Panc1 (cell line): ENCODE measurements at places on chromosomes 5 and 9. TPM values are rescaled to one million over a fixed set of nuclear protein-coding genes. Genes with fewer than 3 reads are reported as not detected.

DNA sequence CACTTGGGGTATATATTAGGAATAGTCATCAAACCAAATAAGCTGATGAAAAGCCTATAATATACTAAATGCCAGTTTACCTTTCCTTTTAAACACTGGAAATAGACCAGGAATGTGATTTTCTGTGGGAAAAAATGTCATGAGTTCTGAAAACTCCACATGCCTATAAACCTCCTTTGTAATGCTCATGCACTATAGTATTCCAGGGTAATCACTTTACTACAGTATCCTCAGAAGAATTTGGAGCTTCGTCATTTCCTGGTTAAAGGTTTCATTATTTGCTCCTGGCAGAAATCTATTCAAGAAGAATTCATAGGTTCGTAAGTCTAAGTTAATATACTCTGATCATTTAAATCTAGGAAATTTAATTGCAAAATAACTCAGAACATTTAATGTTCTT is 1076.7 kb upstream of the DMAC1 start:
- H3K27ac ChIP-seq = no peak overlapping the region
- H3K27me3 ChIP-seq = no peaks in the 10 kb centered on the region
- no peak overlapping the region for H3K4me3 ChIP-seq
- no peak for DNase-seq
- H3K36me3 ChIP-seq = no peaks in the 10 kb centered on the region

ARPC5L gene
- 39.6 TPM for total RNA-seq

NUTM2G gene
- not detected for total RNA-seq

DNA sequence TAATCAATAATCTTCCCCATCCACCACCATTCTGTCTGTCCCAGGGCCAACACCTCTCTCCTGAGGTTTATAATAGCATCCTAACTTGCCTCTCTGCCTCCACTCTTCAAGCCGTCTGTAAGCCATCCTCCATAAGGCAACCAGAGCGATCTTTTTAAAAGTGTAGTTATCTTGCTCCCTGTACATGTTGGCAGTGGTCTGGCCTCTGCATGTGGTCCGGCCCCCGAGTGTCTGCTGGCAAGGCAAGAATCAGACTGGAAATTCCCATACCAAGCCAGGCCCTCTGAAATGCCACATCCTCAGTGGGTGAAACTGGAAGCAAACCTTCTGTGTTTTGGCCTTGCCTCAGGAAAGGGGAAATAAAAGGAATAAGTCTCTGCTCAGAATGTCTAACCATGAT is 17.0 kb downstream of the TTLL11 start:
- no peaks in the 10 kb centered on the region for H3K36me3 ChIP-seq
- H3K4me1 ChIP-seq = no peaks in the 10 kb centered on the region
- H3K27me3 ChIP-seq = no peaks in the 10 kb centered on the region
- no peak overlapping the region for H3K4me3 ChIP-seq
- DNase-seq = no peak

GRCh38 chr5:92147798-92148197 is 764.7 kb upstream of the ARRDC3 start:
- no peak overlapping the region for H3K4me3 ChIP-seq
- no peaks in the 10 kb centered on the region for H3K27me3 ChIP-seq
- H3K36me3 ChIP-seq = no peaks in the 10 kb centered on the region
- peak overlapping the region; percentile 59 for H3K27ac ChIP-seq

- H3K4me3 ChIP-seq = no peak overlapping the region
- peaks cover 5% of the 10 kb centered on the region; the same call in 1 of the 2 replicates for H3K4me1 ChIP-seq
- no peaks in the 10 kb centered on the region for H3K36me3 ChIP-seq
- no peak for DNase-seq
- no peak overlapping the region for H3K27ac ChIP-seq
Observed at GRCh38 chr9:127586537-127586936, 25.5 kb upstream of the STXBP1 start.

GLRA1 gene
- not detected for total RNA-seq

SPATA31A3 gene
- total RNA-seq = not detected

GRCh38 chr5:160555971-160556631 is 134.4 kb downstream of the PTTG1 start:
- H3K4me3 ChIP-seq = no peak overlapping the region
- H3K36me3 ChIP-seq = no peaks in the 10 kb centered on the region
- no peaks in the 10 kb centered on the region for H3K27me3 ChIP-seq
